Skin of body (tissue), 3 donors: ENCODE measurements at places on chromosomes 6 and 20. TPM values are rescaled to one million over a fixed set of nuclear protein-coding genes. Genes with fewer than 3 reads are reported as not detected.
A peak's percentile ranks its signal among the peaks of the same experiment; 100 is the strongest.

Gene PLEKHG1
- 49.8 TPM for total RNA-seq

Gene EYA4
- total RNA-seq = 5.7 TPM

Gene TINAG
- 0.20 TPM for total RNA-seq

Gene ARHGAP40
- total RNA-seq = 3.5 TPM

Gene TMC2
- 0.10 TPM for total RNA-seq

Gene FNDC1
- 59.6 TPM for total RNA-seq

Gene SRMS
- total RNA-seq = 1.1 TPM

Gene KCNG1
- total RNA-seq = 1.7 TPM

Gene TFB1M
- total RNA-seq = 14.6 TPM

Gene INSM1
- total RNA-seq = not detected

Gene TBC1D7
- 14.8 TPM for total RNA-seq

Gene RAMACL
- 2.7 TPM for total RNA-seq

Gene PRICKLE4
- 2.4 TPM for total RNA-seq

Gene EDN3
- total RNA-seq = 12.4 TPM

DNA sequence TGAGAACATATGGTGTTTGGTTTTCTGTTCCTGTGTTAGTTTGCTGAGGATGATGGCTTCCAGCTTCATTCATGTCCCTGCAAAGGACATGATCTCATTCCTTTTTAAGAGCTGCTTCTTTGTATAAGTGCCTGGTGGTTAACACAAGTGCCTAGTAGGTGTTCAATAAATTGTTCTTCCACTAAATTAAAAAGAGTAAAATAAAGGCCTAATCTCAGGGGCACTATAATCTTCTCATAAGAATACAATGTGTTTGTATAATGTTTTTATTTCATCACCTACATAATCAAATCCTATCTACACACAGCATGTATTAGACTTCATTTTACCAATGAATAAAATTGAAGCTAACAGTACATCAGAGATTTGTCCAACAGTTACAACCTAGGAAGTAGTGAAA, 252.7 kb downstream of the KHDC1L start:
- no peak for DNase-seq

DNA sequence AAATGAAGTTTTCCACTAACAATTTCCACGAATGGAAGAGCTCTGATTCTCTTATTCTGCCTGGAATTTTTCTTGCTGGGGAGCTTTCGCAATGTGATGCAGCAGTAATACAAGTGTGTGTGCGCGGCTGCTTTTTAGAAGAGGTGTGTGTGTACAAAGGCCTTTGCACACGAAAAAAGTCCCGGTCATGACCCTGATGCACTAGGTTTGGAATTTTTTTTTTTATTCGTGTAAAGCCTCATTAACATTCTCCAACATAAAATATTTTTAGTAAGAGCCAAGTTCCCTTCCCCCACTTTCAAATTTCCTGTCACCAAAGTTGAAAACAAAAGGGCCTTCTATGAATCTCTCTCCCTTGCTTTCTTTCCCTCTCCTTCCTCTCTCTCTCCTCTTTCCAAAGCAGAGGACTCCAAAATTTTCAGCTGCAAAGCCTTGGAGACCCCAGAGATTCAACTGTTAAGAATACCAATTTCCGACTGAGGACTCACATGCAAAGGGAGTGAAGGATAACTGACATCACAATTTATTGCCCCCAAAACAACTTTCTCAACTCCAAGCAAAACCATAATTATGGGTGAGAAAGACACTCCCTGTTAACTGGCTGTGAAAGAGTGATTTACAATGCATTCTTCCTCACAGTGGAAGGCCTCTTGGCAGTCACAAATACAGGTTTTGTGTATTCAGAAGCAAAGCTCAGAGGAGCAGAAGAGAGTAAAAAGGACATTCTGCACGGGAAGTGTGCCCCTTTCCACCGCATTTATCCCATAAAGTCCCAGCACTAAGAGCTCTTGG, 421.2 kb upstream of the JARID2 start:
- DNase-seq = peak; percentile 78

DNA sequence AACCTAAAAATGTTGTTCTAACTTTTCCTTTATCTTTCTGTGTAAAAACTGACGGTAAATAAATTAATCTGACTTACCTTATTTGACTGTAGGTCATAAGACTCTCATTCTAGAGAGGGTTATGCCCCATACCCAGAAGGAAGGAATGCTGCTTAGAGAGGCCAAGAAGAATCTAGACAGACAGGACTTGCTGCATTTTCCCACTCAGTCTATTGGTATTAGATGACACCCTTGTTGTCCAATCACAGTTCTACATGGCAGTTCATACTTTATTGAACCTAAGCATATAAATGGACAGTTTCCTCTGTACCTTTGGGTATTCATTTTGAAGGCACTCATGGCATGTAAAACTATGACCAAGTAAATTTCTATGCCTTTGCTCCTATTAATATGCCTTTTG, 359.6 kb upstream of the ID4 start:
- DNase-seq = no peak

DNA sequence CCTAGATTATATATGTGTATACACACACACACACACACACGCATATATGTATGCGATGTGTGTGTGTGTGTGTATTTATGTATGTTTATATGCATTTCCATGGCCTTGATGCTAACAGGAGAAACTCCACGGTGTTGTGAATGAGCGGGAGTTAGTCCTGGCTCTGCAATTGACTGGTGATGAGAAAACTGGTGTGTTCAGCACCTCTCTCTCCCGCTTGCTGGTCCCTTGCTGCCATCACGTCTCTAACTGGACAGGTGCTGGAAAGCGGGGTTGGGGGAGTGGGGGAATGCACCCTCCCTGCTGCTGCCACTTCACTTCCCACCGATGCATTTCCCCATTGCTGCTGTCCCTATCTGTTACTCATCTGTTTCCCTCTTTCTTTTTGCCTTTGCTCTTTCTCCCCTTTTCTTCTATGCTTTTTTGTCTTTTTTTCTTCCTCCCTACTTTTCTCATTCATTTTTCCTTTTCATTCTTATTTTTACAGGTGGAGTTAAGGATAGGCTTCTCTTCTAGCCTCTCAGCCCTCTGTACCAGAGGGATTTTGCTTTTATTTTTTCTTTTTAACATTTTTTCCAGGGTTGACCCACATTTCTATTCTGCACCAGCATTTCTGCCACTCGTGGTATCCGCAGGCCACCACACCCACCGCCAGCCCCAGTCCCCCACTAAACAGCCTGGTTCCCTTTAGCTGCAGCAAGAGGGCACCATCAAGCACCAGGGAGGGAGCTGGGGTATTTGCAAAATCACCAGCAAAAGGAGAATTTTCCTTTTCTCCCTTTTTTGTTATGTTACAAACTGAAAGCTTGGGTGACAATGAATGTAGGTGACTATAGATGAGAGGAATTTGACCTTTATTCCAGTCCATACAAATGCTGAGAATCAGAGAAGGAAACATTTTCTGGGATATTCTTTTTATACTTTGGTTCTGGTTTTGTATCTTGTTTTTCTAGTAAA, 115.6 kb downstream of the TCP11 start:
- no peak for DNase-seq

DNA sequence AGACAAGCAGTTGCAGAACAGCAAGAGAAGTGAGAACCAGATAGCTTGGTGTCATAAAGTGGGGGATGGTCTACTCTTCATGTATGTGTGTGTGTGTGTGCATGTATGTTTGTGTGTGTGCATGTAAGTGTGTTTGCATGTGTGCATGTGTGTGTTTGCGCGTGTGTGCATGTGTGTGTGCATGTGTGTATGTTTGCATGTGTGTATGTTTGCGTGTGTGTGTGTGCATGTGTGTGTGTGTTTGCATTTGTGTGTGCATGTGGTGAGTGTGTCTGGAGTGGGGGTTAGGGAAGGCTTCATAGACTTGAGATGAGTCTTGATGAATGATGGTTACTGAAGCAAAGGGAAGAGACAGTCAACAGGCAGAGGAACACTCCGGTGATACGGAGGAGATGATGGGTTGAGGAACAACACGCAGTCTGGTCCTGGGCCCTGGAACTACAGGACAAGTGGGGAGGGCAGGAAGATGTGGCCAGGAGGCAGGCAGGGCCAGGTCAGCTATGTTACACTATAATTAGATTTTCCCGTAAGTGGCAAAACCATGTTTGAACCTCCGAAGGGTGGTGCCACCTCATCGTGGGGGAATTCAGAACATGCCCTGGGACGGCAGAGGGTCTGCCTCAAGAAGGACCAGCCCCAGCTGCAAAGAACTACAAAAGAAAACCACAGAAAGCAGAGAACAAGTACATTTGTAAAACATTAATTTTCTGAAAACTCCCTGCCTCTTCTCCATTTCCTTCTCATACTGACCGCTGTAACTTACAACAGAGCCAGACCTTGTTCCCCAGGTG, 38.7 kb upstream of the PDE10A start:
- no peak for DNase-seq

DNA sequence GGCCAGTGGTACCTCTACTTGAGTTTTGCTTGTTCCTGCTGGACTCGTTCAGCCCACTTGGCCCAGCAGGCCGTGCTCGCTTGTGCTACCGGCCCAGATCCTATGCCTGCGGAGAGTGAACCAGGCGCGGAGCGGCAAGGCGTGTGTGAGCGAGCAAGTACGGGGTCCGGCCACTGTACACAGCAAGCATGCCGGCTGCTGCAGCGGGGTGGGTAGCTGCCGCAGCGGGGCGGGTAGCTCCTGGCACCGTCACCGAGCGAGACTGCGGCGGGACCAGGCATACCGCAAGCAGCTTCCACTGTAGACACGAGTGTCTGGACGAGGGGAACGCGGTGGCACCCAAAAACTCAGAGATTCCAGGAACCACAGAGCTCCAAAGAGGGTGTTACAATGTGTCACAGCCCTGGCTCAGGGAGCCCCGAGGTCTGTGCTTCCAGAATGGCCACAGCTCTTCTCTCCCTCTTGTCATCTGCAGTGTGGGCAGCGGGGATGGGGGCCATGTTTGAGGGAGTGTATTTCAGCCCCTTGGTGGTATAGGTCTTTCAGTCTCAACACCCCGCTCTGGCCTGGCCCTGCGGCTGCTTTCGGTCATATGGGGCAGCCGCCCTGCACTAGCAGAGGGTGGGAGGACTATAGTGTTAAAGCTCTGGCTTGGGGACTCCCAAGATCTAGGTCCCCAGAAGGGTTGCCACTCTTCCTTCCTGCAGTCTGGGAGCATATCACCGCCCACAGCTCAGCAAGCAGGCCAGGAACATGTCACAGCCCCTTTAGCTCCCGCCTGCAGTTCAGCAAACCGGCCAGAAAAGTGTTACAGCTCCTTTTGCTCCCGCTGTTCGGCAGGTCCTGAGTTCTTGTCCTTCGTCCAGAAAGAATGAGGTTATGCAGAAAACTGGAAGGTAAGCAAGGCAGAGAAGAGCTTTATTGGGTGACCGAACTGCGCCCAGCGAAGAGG, 6.1 kb upstream of the RWDD1 start:
- no peak for DNase-seq

DNA sequence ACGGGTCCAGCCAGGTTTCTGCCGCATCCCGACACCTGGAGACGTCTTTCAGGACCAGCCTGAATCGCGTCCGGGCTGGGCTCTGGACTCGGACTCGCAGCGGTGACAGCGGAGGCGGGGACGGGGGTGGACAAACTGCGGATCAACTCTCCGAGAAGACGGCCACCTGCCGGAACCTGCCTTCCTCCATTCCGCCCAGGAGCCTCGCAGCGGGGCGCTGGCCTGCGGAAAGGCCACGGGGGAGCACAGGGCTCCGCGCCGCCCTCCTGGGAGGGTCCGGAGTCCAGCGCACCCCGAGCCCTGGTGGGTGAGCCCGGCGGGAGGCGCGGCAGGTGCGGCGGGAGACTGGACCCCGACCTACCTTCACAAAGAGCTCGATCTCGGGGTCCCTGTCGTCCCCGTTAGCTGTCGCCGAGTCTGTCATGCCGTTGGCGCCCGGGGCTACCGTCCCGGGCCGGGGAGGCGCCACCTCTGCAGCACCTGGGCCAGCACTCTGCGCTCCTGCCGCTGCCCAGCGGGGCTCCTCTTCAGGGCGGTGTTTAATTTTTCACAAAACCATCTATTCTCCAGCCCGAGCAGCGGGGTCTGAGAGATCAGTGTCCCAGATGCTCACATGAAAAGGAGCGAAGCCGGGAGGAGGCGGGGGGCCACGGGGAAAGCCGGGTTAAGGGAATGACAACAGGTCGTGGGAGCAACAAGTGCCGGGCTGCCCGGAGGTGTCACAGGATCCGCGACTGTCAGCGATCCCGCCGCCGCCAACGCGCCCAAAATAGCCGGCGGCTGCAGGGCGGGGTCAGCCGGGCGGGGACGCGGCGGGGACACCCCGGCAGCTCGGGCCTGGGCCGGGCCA, at the start of gene CLIC5:
Gene CLIC5, minus strand, starts transcription at position 742 of the 850 bp plus-strand sequence. Its CDS starts 318 bp downstream, at position 424.
- no peak for DNase-seq

GRCh38 chr6:108983151-108983550, 111.5 kb downstream of the SESN1 start:
- no peak for DNase-seq

GRCh38 chr20:9147547-9148024, 78.7 kb downstream of the PLCB4 start:
- DNase-seq = no peak

- DNase-seq = peak; percentile 95
Observed at GRCh38 chr6:32153564-32154513, at the start of gene PPT2. TSS of gene PPT2 (plus strand) at chr6:32154141. CDS start at chr6:32154595, 454 bp downstream.

DNA sequence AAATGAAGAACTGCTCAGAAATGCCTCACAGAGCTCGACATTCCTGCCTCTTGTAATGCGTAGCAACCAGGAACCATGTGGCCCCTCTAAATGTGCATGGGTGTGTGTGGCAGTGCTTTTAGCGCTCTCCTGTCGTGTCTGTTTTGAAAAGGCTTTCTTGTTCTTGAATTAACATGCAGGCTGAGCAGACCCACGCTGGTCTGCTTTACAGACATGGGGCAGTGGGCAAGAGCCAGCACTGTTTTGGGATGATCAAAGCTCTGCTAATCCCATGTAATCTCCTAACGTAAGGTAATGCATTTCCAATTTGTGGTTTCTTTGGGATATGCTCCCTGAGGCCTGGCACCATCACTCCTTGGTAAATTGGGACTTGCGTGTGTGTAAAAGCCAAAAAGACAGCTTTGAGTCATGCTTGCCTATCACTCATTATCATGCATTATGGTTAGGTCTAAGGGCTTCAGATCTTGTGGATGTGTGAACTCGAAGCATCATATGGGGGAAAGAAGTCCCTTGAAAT, 11.8 kb downstream of the RIPOR2 start:
- DNase-seq = no peak

DNA sequence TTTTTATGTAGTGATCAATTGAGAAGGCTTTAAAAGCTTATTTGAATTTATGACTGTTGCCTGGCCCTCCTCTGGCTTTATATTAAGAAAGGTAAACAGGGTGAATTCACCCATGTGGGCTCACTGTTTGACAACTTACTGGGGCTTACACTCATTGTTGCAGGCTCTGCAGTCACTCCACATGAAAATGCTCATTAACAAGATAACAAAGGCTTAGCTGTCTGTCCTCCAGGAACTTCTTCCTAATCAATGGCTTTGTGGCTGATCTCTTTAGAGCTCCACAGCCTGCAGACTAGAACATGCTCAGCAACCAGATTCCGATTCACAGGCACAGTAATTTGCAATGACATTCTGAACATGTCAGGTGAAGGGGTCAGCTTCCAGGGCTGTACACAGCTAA, 323.2 kb upstream of the MAN1A1 start:
- DNase-seq = no peak

DNA sequence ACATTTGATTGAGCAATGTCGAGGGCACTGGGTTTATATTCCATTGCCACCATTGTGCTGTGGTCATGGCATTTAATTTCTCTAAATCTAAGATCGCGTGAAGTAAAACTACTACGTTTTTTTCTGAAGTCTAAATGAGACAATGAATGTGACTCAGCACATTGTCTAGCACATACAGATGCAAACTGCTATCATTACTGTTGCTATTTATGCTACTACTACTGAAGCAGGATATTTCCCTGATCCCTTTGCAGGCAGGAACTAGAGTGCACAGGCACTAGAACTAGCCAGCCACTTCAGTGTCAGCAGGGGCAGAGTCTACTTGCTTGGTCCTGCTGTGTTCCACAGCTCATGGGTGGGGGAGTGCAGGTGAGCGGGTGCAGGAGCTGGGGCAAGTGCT, 449.7 kb downstream of the CDKAL1 start:
- DNase-seq = no peak

GRCh38 chr6:24492475-24492874, 2.3 kb upstream of the ALDH5A1 start:
- no peak for DNase-seq
